Esophagus mucosa (tissue), 1 donor: ENCODE measurements at places on chromosomes 12 and 14. TPM values are rescaled to one million over a fixed set of nuclear protein-coding genes. Genes with fewer than 3 reads are reported as not detected.

- no peak for ATAC-seq
Observed at GRCh38 chr14:93747102-93747501, 41.2 kb downstream of the PRIMA1 start.

DNA sequence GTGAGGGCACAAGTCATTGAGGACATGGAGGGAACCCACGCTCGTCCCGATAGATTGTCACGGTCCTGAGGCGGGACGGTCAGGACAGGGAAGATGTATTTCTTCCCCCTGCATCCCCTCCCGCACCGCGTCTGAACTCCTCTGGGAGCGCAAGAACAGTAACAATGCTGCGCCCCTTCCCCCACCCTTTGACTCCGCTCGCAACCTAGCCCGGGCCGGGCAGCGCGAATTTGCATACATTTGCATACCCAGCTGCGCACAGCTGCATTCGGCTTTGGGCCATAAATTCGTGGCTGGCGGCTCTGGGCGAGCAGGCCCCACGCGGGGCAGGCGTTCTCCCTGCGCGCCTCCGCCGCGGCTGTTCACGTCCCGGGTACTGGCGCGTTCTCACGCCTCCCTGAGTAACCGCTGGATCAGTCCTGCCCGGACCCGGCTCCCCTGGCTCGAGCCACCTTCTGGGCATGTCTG, 29.0 kb upstream of the SMUG1 start:
- peak; percentile 19 for ATAC-seq

GRCh38 chr12:63814146-63814772, 30.2 kb upstream of the SRGAP1 start:
- ATAC-seq, result no peak

- ATAC-seq, result no peak
Observed at GRCh38 chr14:105152794-105153241, 15.8 kb downstream of the JAG2 start.

GRCh38 chr12:95790917-95791849, 619 bp upstream of the NTN4 start:
- peak; percentile 17 for ATAC-seq

DNA sequence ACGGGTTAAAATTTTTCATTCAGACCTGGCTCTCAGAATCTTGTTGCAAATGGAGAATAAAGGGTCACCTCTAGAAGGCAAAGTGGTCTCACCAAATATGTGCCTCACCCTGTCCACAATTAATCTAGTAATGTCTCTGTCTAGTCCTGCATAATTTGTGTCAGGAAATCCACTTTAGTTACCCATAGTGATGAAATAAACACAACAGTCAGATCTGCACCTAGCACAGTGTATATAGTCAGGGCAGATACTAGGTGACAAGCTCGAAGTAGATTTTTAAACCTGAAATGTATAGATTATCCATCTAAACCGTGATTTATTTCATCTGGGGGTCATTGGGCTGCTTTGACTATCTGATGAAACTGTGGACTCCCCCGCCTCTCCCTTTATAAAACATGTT, 15.9 kb upstream of the FLVCR2 start:
- ATAC-seq, result no peak

DNA sequence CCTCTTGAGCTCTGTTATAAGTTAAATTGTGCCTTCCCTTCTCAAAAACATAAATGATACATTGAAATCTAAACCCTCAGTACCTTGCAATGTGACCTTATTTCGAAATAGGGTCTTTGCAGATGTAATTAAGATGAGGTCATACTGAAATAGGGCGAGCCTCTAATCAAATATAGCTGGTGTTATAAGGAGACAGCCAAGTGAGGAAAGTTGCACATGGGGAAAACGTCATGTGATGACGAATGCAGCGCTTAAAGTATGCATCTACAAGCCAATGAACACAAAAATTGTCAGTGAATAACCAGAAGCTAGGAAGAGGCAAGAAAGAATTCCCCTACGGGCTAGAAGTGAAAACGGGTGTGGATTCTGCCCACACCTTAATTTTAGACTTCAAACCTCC, 305.2 kb upstream of the FOXG1 start:
- no peak for ATAC-seq

GRCh38 chr14:34275078-34275477, 187.0 kb downstream of the SPTSSA start:
- ATAC-seq, result no peak

DNA sequence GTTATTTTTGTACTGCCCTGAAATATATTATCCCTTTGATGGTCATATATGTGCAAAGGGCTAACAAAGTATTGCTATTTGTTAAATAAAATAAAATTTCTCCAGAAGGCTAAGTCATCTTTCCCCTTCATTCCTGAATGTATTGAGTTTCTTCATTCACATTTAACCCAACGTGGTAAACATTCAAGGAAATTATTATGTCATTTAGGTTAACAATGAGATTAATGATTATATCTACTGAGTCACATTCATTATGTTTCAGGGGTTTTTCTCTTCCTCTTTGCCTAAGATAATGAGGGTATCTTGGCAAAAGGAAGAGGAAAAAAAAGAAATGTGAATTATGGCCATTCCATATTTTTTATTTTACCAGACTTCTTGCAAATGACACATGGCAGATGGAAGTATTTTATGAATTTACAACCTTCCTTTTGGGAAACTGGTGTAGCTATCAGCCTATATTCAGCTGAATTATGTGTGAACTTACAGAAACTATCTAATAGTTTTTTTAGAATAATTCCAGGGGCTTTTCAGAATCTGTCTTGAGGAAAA, 27.2 kb downstream of the TSPAN8 start:
- ATAC-seq, result no peak

GRCh38 chr12:42862055-42862454, 272.5 kb upstream of the PRICKLE1 start:
- ATAC-seq, result no peak

GRCh38 chr12:57893431-57894353, 47.2 kb upstream of the CTDSP2 start:
- ATAC-seq, result no peak

DNA sequence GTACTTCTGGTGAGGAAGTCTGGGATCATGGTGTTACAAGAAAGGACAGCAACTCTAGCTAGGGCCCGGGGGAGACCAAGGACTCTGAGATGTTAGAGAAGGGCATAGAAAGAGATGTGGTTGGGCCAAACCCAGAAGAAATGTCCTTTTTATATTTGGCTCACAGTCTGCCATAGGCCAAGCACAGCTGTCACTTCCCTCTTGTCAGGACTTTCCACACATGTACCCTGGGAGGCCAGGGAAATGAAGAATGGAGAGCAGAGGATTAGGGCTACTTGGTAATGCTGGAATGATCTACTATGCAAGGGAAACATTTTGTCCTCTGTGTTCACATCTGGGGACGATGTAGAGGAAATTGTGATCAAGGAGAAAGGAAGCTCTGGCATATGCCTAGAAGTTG, 9.2 kb downstream of the MYO1A start:
- ATAC-seq, result no peak

DNA sequence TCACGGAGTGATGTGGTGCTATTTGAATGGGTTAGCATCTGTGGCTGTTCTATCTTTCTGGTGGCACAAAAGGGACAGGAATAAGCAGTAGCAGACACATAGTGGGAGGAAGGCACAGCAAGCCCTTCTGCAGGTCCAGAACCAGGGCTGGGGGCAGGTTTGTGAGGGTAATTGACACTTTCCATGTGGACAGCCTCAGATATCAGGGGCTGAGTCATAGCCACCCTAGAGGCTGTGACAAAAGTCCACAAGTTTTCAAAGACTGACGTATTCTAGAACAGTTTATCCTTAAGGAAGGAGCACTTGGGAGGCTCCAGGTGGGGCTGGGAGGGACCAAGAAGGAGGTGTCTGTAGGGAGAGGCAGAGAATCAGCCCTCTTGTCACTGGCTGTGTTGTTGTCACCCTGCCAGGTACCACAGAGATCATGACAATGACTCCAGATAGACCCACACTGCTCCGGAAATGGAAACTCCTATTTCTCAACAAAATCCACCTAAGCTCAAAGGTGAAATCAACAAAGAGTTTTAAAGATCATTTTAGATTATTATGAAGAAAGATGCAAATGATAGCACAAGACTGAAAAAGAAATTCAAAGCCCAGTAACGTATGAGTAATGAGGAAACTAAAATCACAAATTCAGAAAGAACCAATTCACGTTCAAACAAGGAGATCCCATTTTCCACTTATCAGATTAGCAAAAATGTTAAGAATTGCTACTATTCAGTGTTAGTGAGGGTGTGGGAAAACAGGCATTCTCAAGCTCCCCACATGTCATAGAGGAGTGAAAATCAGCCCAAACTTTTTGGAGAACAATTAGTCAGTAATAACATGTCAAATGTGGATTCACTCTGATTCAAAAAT, 48.3 kb downstream of the NFKBIA start:
- ATAC-seq, result peak; percentile 90

DNA sequence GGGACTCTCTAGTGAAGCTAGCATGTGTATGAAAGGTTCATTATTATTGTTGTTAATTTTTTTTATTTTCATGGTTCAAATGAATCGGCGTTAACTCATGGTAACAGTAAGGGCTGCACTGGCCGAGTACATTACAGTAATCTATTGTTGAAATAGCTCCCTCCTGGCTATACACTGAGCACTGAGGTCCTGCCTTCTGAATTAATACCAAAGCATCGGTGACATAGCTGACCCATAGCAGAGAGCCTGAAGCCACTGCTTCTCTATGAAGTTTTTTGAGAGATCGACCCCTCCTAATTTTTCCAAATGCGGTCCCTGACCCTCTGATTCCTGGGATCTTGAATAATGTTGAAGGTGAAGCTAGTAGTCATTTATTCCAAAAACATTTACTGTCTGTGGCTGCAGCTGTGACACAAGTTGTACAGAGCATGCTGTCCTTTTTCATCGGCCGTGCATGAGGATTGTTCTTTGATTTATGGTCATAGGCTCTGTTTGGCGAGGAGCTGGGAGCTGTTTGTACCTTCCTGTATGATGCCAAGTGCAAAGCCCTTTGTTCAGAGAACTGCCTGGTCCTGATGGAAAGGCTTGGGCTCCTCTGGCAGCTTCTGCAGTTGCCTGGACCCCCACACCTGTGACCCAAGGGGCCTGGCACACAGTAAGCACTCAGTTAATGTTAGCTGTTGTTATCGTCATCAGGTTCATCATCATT, 486.5 kb downstream of the EGLN3 start:
- ATAC-seq, result no peak

DNA sequence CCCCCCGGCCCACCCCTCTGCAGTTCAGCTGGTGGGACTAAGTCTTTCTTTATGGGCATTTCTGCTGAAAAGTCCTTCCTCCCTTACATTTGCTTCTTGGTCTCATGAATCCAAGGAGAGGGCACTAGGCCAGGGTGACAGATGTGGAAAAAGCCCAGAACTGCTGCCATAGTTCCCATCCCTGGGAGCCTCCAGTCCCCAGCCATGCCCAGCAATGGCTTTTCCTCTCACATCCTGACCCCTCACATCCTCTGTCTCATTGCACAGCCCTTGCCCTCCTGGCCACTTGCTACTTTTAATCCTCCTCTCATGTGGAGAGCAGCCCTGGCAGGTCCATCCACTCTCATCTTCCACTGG, 122.5 kb downstream of the ZFP36L1 start:
- ATAC-seq, result no peak

GRCh38 chr12:644818-645552, 18.3 kb downstream of the NINJ2 start:
- ATAC-seq, result no peak

- ATAC-seq, result no peak
Observed at GRCh38 chr12:116395396-116395795, 117.9 kb upstream of the MED13L start.

DNA sequence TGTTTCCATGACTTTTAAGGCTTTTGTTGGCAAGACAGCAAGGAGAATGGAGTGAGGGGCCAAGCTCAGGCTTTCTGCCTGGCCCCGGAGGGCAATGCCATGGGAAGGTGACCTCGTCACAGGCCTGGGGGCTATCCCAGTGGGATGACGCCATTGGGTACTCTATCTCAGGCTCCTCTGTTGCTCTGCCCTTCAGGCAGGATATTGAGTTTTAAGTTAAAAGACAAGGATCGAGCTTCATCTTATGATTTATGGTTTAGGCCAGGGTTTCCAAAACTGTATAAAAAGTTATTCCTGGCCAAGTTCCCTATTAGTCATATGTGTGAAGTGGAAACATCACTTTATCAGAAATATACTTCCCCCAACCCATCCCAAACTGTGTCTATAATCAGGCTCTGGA, 127.7 kb downstream of the ZFP36L1 start:
- no peak for ATAC-seq

GRCh38 chr14:105486163-105486973, at the start of gene CRIP1:
TSS of gene CRIP1 (plus strand) at chr14:105486886. CDS start at chr14:105487260, 374 bp downstream.
- ATAC-seq, result no peak

GRCh38 chr14:103704708-103705107, 10.5 kb downstream of the XRCC3 start:
- no peak for ATAC-seq

DNA sequence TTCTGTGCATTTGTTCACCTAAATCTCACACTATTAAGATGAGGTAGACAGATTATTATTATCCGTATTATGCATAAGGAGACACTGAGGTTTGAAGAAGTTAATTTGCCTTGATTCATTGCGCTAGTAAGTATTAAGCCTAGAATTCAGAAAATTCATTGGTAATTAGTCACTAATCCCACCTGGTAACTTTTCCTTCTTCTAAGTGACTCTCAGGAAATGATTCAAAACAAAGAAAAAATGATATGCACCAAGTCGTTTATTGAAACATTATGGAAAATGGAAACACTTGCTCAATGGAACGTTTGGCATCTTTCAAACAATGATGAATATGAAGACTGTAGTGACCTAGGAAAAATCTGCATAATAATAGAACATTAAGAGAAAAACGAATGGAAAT, 15.2 kb downstream of the RFX4 start:
- no peak for ATAC-seq

DNA sequence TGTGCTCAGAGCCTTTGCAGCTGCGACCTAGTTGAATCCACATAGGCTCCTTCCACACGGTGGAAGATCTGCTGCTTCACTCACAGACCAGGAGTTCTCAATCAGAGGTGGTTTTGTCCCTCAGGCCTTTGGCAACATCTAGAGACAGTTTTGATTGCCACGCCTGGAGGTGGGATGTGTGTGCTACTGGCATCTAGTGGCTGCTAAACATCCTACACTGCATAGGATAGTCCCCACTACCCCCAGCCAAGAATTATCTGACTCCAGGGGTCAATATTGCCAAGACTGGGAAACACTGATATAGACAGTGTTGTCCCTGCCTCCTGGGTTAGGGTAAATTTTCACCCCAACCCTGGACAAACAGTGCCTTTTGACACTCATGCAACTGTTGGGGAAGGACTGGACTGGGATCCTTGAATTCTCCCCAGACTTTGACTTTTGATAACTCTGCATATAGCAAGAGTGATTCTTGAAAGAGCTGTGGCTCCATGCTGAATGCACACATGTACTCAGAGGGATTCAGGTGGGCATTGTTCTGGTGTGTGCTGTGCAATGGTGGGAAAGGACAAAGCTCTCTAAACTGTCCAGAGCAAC, 39.8 kb downstream of the BAZ2A start:
- peak; percentile 57 for ATAC-seq

STXBP6 gene
- total RNA-seq, result 0.56 TPM

DACT1 gene
- 0.32 TPM for total RNA-seq

EML1 gene
- 6.0 TPM for total RNA-seq

RD3L gene
- not detected for total RNA-seq

KCNH5 gene
- not detected for total RNA-seq
